Activated T-cell treated with anti-CD3 and anti-CD28 coated beads, Interleukin-2, amount 50 U/mL, for 48 hours (primary cell): ENCODE measurements at places on chromosomes 11 and 22.

GRCh38 chr11:47373876-47374719 lies 4.2 kb downstream of the SPI1 start:
- peak; percentile 91 for DNase-seq

DNA sequence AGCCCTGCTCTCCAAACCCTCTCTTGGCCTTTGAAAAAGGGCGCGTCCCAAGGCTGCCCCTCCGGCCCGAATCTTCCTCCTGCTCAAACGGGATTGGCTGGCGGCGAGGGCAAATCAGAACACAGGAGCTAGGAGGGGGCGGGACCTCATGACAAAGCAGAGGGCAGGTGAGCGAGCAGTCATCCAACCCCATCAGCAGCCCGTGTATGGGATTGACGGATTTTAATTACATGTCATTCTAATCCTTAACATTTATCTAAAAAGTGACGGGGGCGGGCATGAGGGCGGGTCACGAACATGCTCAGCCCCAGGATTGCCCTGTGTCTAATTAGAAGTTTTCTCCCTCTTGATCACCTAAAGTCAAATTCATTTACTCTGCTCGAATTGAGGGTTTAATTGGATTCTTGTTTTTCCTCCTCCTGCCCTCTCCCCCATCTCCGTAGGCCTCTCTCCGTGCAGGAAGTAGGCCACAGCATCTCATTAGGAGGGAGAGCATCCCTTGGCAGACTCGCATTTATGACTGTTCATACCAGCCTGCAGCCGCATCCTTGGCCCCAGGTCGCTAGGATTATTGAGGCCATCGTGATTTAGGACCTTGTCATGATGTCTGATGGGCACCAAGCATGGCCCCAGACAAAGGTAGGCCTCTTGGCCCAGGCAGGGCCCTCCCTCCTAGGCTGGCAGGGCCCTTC lies 147.1 kb downstream of the CHST1 start:
- DNase-seq = no peak

DNA sequence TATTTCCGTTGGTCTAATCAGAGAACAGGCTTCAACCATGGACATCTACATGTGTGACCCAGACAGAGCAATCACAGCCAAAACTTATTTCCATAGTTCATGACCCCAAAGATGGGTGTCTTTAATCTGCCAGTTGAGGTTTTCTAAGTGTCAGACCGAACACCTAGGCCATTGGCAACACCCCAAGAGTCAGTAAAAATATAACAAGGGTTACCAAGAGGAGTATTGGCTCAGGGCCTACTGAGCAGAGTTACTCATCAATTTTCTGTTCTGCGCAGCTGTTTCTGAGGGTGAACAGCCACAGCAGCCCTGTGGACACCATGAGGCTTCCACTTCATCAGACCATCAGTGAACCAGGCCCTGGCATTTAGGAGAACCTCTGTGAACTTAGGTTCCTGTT lies 18.8 kb downstream of the GUCD1 start:
- DNase-seq = no peak

DNA sequence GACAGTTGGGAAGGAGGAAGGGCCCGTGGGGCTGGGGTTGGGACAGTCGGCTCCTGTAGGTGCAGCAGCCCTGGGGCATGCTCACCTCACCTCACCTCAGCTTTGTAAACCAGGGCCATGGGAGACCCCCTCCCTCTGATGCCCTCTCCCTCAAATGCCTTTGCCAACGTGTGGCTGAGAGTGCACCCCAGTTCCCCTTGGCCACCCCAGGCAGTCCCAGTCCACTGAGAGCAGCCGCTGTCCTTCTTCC lies 4.2 kb upstream of the NEAT1 start:
- no peak for DNase-seq

DNA sequence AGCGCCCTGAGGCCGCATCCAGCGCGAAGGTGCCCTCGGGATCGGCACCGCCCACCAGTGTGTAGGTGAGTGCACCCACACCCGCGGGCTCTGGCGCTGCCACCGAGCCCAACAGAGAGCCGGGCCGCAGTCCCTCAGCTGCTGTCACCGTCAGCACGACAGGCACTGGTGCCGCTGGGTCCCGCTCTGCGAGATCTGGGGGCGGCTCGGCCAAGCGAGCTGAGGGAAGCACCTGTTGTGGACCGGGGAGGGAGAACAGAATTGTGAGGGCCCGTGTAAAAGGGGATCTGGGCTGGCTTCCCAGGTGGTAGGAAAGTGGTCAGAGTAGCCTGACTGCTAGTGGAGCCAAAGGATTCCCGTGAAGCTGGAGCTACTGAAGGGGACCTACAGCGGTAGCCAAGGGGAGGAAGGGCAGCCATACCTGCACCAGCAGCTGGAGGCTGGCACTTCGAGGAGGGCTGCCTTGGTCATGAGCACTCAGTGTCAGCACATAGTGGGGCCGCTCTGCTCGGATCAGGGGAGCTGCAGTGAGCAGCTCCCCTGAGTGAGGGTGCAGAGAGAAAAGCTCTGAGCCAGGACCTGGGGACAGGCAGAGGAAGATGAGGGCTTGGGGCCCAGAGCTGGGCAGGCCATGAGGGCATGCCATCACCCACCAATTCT lies 11.5 kb upstream of the TPP1 start:
- DNase-seq = no peak

GRCh38 chr11:3129181-3129590 lies 35.9 kb downstream of the OSBPL5 start:
- DNase-seq = no peak

- DNase-seq = no peak
Measured at GRCh38 chr11:72789493-72790131, 4.2 kb downstream of the STARD10 start.

- peak; percentile 39 for DNase-seq
Measured at GRCh38 chr22:31917227-31917921, 27.0 kb upstream of the YWHAH start.
